ENCODE measurements at places on chromosomes 16 and 17. TPM values are rescaled to one million over a fixed set of nuclear protein-coding genes. Genes with fewer than 3 reads are reported as not detected.

Gene TBC1D3G
- not detected for total RNA-seq

Gene PIK3R5
- total RNA-seq = 81.4 TPM

Gene C1QTNF8
- not detected for total RNA-seq

Gene PRSS27
- total RNA-seq = 1.9 TPM

Gene SLC16A3
- total RNA-seq = 211 TPM

Gene ZNF764
- total RNA-seq = 23.3 TPM

Gene KCNJ12
- total RNA-seq = not detected

Gene HOXB8
- not detected for total RNA-seq

Gene DNAH17
- 0.03 TPM for total RNA-seq

DNA sequence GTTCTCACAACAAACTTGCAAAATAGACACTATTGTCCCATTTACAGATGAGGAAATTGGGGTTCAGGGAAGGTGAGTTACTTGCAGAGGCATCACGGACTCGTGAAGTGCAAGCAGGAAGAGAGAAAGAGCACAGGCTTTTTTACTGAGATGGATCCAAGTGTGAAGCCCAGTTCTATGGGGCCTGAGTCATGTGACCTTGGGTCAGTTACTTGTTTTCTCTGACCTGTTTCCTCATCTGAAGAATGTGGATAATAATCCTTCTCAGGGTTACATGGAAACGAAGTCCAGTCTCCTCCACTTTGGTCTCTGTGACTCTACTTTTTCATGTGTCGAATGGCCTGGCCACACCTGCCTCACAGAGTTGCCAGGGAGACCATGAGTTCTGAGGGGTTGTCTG, 134.4 kb downstream of the SPACA3 start:
- H3K4me1 ChIP-seq = no peaks in the 10 kb centered on the region
- H3K27me3 ChIP-seq = peaks cover 8% of the 10 kb centered on the region
- H3K36me3 ChIP-seq = no peaks in the 10 kb centered on the region
- H3K27ac ChIP-seq = no peak overlapping the region

- H3K27me3 ChIP-seq = no peaks in the 10 kb centered on the region
- no peak for DNase-seq
- no peak overlapping the region for H3K4me3 ChIP-seq
- H3K4me1 ChIP-seq = peaks cover 1% of the 10 kb centered on the region
- H3K36me3 ChIP-seq = peaks cover 4% of the 10 kb centered on the region
Observed at GRCh38 chr16:85591381-85591780, 21.7 kb upstream of the GSE1 start.

DNA sequence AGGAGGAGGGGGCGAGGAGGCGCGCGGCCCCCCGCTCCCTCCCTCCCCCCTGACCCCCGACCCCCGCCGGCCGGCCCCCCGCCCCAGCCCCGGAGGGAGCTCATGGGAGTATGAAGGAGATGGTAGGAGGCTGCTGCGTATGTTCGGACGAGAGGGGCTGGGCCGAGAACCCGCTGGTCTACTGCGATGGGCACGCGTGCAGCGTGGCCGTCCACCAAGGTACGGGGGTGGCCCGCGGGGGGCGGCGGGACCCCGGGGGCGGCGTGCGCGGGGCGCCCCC, 390 bp downstream of the MLLT6 start:
- peak overlapping the region; percentile 70 for H3K27ac ChIP-seq
- H3K4me3 ChIP-seq = peak overlapping the region; percentile 69
- peak; percentile 66 for DNase-seq
- H3K36me3 ChIP-seq = peaks cover 14% of the 10 kb centered on the region
- no peaks in the 10 kb centered on the region for H3K27me3 ChIP-seq
- peaks cover 36% of the 10 kb centered on the region for H3K4me1 ChIP-seq

- no peak overlapping the region for H3K4me3 ChIP-seq
- H3K27ac ChIP-seq = no peak overlapping the region
- H3K27me3 ChIP-seq = peaks cover 7% of the 10 kb centered on the region
- no peak for DNase-seq
- H3K36me3 ChIP-seq = no peaks in the 10 kb centered on the region
- H3K4me1 ChIP-seq = peaks cover 32% of the 10 kb centered on the region
Observed at GRCh38 chr17:42068979-42069378, 18.6 kb upstream of the C17orf113 start.

DNA sequence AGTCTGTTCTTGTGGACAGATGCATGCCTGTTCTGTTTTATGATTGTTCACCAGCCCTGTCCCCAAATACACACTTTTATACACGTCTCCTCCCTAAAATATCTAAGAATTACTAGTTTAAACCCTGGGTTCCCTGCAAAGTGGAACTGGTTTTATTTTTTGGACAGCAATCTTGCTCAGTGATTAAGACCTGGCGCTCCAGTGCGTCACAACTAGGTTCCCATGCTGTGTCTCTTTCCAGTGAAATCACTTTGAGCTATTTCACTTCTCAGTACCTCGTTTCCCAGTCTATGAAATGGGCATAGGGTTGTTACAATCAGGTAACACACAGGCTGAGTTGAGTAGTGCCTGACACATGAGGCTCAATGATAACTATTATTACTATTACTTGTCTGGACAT, 1.1 kb downstream of the CEP20 start:
- DNase-seq = no peak
- peak overlapping the region; percentile 97 for H3K27ac ChIP-seq
- no peaks in the 10 kb centered on the region for H3K27me3 ChIP-seq
- H3K4me1 ChIP-seq = peaks cover 29% of the 10 kb centered on the region

DNA sequence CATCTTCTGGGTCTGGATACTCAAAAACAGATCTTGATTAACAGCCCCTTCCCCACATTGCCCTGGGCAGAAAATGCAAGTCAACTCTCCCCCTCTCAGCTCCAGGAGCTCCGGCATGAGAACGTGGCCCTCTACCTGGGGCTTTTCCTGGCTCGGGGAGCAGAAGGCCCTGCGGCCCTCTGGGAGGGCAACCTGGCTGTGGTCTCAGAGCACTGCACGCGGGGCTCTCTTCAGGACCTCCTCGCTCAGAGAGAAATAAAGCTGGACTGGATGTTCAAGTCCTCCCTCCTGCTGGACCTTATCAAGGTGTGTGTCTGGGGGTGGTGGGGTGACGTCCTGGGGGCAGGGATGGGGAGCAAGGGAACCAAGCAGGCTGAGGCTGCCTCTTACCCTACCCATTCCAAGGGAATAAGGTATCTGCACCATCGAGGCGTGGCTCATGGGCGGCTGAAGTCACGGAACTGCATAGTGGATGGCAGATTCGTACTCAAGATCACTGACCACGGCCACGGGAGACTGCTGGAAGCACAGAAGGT, 9.7 kb downstream of the GUCY2D start:
- peaks cover 15% of the 10 kb centered on the region for H3K4me1 ChIP-seq
- H3K36me3 ChIP-seq = no peaks in the 10 kb centered on the region
- no peak overlapping the region for H3K27ac ChIP-seq
- DNase-seq = no peak
- peaks cover 19% of the 10 kb centered on the region for H3K27me3 ChIP-seq
- no peak overlapping the region for H3K4me3 ChIP-seq

GRCh38 chr17:80949451-80950421, 41.9 kb upstream of the CHMP6 start:
- no peak overlapping the region for H3K27ac ChIP-seq
- no peak overlapping the region for H3K4me3 ChIP-seq
- DNase-seq = peak; percentile 20
- H3K36me3 ChIP-seq = peaks cover 18% of the 10 kb centered on the region
- peaks cover 2% of the 10 kb centered on the region for H3K4me1 ChIP-seq

GRCh38 chr17:80408872-80409271, 6.1 kb upstream of the ENDOV start:
- no peaks in the 10 kb centered on the region for H3K36me3 ChIP-seq
- peaks cover 26% of the 10 kb centered on the region for H3K27me3 ChIP-seq
- DNase-seq = no peak
- H3K27ac ChIP-seq = no peak overlapping the region

- H3K4me3 ChIP-seq = no peak overlapping the region
- H3K4me1 ChIP-seq = peaks cover 8% of the 10 kb centered on the region
- H3K27me3 ChIP-seq = no peaks in the 10 kb centered on the region
- peaks cover 4% of the 10 kb centered on the region for H3K36me3 ChIP-seq
Observed at GRCh38 chr17:76704805-76705204, 6.0 kb downstream of the MXRA7 start.

DNA sequence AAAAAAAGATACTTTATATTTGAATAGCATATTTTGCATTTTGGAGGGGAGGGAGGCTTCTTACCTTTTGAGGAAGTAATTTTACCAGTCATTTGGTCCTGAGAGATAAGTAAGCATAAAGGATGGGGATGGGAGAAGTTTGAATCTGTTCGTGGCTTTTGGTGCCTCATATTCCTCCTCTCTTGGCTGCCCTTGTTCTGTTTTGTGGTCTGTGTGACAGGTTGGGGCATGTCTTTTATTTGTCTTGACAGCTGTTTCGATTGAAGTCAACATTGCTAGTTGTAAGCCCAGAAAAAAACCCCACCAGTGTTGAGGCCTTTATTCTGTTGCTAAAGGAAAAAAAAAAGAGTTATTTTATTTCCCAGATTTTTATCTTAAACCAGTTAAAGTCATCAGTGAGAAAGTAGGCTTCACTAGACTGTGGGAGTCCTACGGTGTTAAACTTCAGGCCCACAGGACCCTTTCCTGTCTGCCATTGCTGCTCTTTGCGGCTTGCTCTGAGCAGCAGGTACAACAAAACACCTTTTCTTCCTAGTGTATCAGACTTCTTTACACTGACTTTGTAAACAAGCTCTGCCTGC, 11.4 kb downstream of the SLC7A6 start:
- H3K4me1 ChIP-seq = peaks cover 50% of the 10 kb centered on the region
- peak overlapping the region; percentile 86 for H3K27ac ChIP-seq
- no peak for DNase-seq
- peak overlapping the region; percentile 67 for H3K4me3 ChIP-seq

DNA sequence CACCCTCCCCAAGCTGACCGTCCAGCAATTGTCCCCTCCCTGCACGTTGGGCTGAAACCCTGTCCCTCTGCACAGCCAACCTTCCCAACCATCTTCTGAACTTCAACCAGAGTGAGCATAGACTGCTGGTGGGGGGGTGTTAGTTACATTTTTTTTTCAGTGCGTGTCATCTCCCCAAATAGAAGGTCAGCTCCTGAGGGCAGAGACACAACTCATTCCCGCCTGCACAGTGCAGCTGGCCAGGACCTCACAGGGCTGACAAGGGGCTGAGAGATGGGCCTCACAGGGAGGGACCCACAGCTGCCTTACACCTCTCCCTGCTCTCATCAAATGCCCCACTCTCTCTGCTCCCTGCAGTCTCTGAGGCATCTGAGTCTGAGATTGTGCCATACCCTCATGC, 8.4 kb downstream of the SRL start:
- H3K27ac ChIP-seq = no peak overlapping the region
- no peak overlapping the region for H3K4me3 ChIP-seq
- H3K27me3 ChIP-seq = peaks cover 4% of the 10 kb centered on the region
- no peaks in the 10 kb centered on the region for H3K4me1 ChIP-seq

GRCh38 chr17:6448473-6448872, 4.2 kb downstream of the PIMREG start:
- H3K27me3 ChIP-seq = peaks cover 13% of the 10 kb centered on the region
- H3K36me3 ChIP-seq = peaks cover 12% of the 10 kb centered on the region
- no peak overlapping the region for H3K4me3 ChIP-seq
- no peak for DNase-seq
- peaks cover 12% of the 10 kb centered on the region for H3K4me1 ChIP-seq

- no peaks in the 10 kb centered on the region for H3K36me3 ChIP-seq
- peaks cover 12% of the 10 kb centered on the region for H3K27me3 ChIP-seq
- DNase-seq = peak; percentile 87
- no peak overlapping the region for H3K4me3 ChIP-seq
- H3K4me1 ChIP-seq = peaks cover 11% of the 10 kb centered on the region
- H3K27ac ChIP-seq = no peak overlapping the region
Observed at GRCh38 chr16:48156790-48157209, 1.0 kb upstream of the ABCC12 start.

- no peak overlapping the region for H3K4me3 ChIP-seq
- no peak for DNase-seq
- peaks cover 9% of the 10 kb centered on the region for H3K36me3 ChIP-seq
Observed at GRCh38 chr16:86483-86952, 8.5 kb downstream of the MPG start.

- H3K27me3 ChIP-seq = peaks cover 36% of the 10 kb centered on the region
- H3K36me3 ChIP-seq = peaks cover 2% of the 10 kb centered on the region
- peaks cover 39% of the 10 kb centered on the region for H3K4me1 ChIP-seq
- peak overlapping the region; percentile 81 for H3K4me3 ChIP-seq
Observed at GRCh38 chr17:4500191-4500571, 1.5 kb downstream of the SPNS2 start.

GRCh38 chr16:59369523-59369922, 635.4 kb upstream of the GOT2 start:
- H3K27me3 ChIP-seq = peaks cover 2% of the 10 kb centered on the region
- H3K36me3 ChIP-seq = no peaks in the 10 kb centered on the region
- no peak for DNase-seq
- H3K4me1 ChIP-seq = no peaks in the 10 kb centered on the region
- H3K27ac ChIP-seq = no peak overlapping the region
- H3K4me3 ChIP-seq = no peak overlapping the region

DNA sequence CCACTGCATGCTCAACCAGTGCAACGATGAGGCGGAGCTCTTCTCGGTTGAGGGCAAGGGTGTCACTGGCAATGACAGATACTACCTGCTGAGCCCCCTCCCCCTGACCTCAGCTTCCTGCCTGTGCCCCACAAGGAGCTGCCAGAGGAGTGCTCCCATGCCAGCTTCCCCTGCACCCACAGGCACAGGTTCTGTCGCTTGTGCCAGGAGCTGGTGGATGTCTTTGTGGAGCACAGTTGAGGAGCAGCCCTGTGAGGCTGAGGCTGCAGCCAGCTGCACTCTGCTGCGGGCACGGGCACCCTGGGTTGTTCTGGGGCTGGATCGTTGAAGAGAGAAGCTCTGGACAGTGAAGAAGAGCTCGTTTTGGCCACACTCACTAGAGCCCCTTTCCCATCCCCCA, 165.3 kb upstream of the ZNF267 start:
- H3K36me3 ChIP-seq = peaks cover 38% of the 10 kb centered on the region
- peak overlapping the region; percentile 67 for H3K27ac ChIP-seq
- no peaks in the 10 kb centered on the region for H3K27me3 ChIP-seq
- peaks cover 14% of the 10 kb centered on the region for H3K4me1 ChIP-seq
- no peak for DNase-seq
- H3K4me3 ChIP-seq = no peak overlapping the region
